Stimulated activated CD8-positive, alpha-beta memory T cell treated with anti-CD3 and anti-CD28 coated beads, Interleukin-4, amount 100 ng/mL, for 4 hours (primary cell): ENCODE measurements at places on chromosomes 2 and 18.

- DNase-seq: no peak
Measured at GRCh38 chr18:54479365-54479764, 111.7 kb upstream of the DYNAP start.

DNA sequence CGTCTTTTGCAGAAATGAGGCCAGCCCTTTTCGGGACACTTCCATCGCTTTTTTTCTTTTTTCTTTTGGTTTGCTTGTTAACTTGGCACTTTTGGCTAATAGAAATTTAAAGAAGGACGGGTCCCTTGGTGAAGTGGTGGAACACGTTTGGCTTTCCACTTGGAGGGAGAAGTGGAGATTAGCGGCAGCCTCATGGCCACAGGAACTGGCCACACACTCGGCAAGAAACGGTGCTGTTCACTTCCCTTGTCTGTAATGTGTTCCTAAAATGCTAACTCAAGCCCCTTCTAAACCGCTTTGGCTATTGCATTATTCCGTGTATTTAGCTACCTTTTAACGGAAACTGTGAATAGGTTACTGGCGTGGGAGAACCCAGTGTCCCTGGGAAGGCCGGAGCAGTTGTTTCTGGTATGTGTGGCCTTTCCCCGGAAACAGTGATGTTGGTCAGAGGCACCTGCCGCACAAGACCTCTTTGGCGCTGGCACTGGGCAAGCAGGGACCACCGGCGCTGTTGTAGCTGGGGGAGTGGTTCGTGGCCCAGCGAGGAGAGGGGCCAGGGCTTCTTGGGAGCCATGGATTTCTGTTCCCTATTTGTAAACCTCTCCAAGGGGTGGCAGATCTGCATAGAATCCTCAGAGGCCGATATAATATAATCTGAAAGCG, 981 bp downstream of the RAMP1 start:
- no peak for DNase-seq

DNA sequence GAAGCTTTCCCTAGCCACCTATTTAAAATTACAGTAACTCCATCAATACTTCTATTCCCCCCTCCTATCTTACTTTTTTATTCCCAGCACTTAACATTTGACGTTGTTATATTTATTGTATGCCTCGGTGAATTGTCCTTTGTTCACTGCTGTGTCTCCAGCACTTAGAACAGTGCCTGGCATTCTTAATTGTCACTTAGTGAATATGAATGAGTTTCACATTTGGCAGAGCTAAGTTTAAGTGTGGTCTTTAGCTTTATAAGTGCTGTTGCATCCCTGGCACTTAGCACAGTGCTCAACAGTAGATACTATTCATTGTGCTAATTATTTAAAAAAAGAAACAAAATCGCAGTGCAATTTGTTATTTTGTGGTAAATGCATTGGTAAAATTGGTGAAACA, 1.7 kb downstream of the RMP24 start:
- no peak for DNase-seq

GRCh38 chr18:3397031-3397750, 52.8 kb upstream of the TGIF1 start:
- DNase-seq: no peak

DNA sequence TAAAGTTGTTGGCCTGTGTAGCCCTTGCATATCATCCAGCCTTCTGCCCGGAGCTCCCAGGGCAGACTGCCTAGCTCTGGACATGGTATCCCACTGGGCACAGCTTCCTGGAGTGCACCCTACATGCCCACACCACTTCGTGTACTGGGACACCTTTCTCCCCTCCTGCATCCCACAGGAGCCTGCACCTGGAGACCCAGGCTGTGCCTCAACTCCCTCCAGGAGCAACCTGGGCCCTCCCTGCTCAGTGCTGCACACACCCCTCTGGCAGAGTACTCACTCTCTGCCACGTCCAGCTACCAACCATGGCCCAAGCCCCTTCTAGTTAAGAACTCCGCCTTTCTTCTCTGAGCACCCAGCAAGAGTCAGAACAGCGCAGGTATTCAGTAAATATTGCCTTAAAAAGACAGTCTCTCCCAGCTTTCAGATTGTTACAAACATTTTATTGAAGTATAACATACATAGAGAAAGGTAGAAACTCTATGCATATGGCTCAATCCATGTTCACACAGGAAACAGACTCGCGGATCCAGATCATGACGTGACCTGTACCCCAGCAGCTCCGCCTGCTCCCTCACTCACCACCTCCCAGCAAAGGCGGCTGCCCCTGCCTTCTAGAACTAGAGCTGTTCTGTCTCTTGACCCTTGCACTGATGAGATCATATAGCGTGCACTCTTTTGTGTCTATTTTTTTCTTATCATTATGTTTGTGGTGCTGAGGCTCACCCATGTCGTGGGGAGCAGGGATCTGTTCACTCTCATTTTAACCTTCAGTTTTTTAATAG, 98.4 kb upstream of the MYCN start:
- DNase-seq: no peak

DNA sequence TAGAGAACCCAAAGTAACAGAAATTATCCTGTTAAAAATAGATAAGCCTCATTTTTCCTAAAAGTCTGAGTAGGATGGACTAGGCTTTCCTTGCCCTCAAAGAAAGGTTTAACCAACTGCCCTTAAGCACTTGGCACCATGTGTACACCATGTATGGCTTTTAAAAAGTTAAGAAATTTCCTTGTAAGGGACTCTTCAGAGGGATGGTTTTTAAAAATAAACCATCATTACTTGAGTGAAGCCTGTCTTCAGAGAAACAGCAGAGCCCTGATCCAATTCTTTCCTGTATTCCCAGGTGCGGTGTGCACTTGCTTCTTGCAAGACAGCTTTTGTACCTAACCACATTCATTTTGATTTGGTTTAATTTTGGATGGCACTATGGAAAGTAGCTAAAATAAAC, 1.1 kb upstream of the NEMP2 start:
- DNase-seq: no peak

- DNase-seq: no peak
Measured at GRCh38 chr2:201004370-201004769, 40.9 kb upstream of the ORC2 start.

GRCh38 chr2:142748559-142749099, 128.8 kb upstream of the KYNU start:
- DNase-seq: no peak

GRCh38 chr2:195531754-195532153, 125.3 kb upstream of the SLC39A10 start:
- no peak for DNase-seq

DNA sequence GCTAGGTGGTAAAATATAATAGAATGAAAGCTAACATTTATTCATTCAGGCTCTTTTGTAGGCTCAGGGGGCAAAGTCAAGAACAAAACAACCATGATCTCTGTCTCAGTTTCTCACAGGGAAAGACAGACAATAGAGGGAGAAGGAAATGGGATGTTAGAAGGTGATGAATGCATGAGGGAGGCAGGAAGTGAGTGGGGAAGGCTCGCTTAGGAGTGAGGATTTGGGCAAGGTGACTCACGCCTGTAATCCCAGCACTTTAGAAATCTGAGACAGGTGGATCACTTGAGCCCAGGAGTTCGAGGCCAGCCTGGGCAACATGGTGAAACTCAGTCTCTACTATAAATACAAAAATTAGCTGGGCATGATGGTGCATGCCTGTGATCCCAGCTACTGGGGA, 88.4 kb downstream of the CTIF start:
- no peak for DNase-seq

GRCh38 chr2:182668671-182669070, 47.4 kb upstream of the DNAJC10 start:
- DNase-seq: no peak

DNA sequence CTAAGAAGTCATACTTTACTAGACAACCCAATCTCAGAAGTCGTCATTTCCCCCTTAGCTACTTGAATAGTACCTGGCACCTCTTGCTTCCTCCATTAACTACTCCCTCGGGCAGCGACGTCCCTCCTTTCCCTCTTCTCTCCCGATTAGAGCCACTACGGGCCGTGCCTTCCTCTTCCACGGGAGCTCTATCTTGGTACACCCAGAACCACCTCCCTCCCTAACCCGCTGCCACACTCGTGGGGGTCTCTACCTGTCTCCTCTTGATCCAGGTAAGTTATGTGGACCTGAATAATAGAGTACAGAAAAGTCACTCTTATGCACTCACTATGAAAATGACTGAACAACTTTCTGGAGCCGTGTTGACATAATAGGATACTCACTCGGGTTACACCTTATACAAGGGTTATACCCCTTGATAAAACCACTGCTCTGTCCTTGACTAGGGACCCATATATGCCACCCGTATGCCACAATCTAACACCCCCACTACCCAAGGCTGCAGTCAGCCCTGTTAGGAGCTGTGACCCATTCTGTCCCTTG, 595 bp upstream of the HDHD2 start:
- no peak for DNase-seq

- DNase-seq: no peak
Measured at GRCh38 chr18:7205346-7205745, 25.5 kb upstream of the LRRC30 start.

GRCh38 chr18:13629841-13630715, 96.3 kb downstream of the FAM210A start:
- no peak for DNase-seq

DNA sequence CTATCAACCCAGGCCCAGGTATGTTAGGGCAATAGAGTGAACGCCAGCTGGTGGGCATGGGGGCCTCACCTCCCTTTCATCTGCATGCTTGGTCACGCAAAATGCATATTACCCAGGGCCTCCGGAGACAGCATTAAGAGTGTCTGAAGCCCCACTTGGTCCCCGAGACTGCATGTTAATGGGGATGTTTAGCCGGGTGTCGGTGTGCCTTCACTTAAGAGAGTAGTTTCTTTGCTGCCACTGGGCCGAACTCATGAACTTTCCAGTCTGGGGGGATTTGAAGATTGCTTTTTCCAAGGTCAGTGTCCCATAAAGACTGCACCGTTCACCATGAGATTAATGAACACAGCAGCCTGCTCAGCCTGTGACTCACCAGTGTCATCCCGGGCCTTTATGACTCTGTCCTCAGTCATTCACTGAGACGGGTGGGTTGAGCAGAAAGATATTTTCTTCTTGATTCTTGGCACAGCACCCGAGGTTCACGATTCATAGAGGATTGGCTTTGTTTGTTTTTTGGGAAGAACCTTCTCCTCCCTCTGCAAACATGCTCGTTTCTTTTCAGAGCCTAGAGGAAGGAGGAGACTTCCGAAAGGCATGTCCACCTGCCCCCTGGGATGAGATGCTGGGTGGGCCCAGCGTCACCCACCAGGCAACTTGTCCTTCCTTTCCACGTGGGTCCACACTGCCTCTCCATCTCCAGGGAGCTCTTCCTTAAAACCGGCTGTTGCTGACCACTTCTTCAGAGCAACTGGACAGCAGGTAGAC, 199.1 kb downstream of the GLI2 start:
- DNase-seq: no peak

- DNase-seq: no peak
Measured at GRCh38 chr2:133685636-133686215, 117.5 kb upstream of the NCKAP5 start.

DNA sequence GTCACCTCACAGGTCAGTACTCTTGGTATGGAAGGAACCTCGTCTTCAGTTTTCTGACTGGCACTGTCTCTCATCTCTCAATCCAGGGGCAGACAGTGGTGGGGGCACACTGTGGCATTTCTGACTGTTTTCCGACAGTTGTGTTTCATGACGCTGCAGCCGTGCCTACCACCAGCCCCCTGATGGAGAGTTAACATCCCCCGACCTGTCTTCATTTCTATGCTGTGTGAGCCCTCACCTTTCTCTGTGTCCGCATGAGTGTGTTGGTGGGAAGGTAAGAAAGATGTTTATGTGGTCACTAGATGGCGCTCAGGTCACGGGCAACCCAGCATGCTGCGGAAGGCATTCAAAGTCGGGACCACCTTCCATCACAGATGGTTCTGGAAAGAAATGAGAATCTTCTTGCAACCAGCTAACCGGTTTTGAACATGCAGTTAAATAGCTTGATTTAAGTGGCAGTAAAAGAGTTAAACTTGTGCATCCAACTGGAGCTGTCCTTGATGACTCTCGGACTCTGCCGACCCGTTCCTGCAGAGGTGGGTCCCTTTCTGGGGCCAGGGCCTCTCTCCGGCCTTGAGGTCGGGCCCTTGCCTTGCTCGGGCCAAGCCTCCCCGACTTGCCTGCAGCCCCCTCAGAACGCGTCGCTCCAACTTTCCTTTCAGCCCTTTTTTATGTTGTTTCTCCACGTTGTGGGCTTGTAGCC, 92.4 kb downstream of the DYSF start:
- no peak for DNase-seq

- peak; percentile 48 for DNase-seq
Measured at GRCh38 chr2:218892693-218893348, 12.2 kb downstream of the WNT10A start.

DNA sequence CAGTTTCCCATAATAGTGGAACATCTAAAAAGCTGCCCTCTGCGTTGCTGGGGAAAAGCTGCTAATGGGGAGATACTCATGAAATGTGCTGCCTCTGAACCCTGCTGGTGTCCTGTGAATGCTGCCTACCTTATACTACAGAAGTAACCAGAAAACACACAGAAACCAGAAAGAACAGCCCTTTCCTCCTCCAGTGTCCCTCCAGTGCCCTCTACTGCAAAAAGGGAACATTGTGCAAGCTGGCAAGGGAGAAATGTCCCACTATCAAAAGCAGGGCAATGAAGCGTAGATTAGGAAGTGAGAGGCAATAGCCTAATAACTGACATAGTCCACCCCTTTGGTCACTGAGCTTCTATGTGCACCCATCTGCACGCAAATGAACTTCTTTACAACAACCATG, 162.7 kb upstream of the ETAA1 start:
- DNase-seq: no peak

GRCh38 chr2:66122516-66122915, 312.4 kb upstream of the MEIS1 start:
- no peak for DNase-seq
